Thoracic aorta (tissue), 2 donors: ENCODE measurements at places on chromosomes 1 and 21.
A peak's percentile ranks its signal among the peaks of the same experiment; 100 is the strongest.

GRCh38 chr21:34924771-34925419 is 124.2 kb downstream of the RUNX1 start:
- no peak for DNase-seq

- no peak for DNase-seq
Observed at GRCh38 chr1:235835226-235835625, 31.5 kb downstream of the LYST start.

DNA sequence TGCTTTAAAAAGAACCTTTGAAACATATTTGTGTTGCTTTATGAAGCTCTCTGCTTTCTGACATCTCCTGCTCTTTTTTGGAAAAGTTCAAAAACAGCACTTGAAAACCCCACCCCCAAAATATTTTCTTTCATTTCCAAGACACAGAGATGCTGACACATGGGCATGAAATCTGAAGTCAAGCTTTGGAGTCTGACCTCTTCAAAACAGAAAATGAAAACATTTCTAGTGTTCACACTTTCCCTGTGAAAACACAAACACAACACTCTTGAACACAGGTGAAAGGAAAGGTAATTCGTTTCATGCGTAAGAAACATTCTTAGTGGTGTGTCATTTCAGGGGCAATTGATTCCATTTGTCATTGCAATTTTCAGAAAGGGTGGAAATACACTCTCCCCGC is 10.8 kb downstream of the NGF start:
- DNase-seq, result no peak

GRCh38 chr1:26351590-26352337 is 2.2 kb downstream of the CRYBG2 start:
- no peak for DNase-seq

- DNase-seq, result peak; percentile 63
Observed at GRCh38 chr1:201904579-201904978, 15.9 kb downstream of the SHISA4 start.

- no peak for DNase-seq
Observed at GRCh38 chr1:173798078-173798477, 26.4 kb upstream of the DARS2 start.

DNA sequence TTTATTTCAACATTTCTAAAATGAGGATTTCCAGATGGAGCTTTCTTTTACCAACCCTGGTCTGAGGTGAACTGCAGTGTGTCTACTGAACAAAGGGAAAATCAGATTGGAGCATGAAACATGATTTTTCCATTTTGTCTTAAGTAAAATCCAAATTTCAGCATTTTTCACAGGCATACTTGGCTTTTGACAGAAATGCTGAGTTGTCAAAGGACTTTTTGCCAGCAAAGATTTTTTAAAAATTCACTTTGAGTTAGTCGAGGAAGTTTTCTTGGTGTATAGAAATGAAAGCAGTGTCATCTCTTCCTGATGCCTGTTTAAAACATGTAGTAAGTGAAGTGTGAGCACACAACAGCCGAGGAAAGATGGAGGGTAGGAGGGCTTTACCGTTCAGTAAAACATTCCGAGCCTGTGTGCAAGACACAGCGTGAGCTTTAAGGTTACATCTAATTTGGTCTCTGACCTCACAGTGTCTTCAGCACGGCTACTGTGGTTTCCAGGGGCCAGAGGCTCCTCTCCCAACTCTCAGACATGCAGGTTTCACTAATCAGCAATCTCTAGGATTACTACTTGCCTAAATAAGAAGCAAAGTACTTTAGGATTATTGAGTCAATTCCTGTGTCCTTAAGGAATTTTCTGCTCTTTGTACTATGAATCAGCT is 45.9 kb downstream of the SAMD13 start:
- no peak for DNase-seq

GRCh38 chr21:33831962-33832659 is 83.5 kb downstream of the ATP5PO start:
- DNase-seq, result no peak

GRCh38 chr1:95097426-95097825 is 19.7 kb upstream of the TLCD4 start:
- no peak for DNase-seq

- no peak for DNase-seq
Observed at GRCh38 chr1:170885551-170885950, 49.8 kb upstream of the MROH9 start.

DNA sequence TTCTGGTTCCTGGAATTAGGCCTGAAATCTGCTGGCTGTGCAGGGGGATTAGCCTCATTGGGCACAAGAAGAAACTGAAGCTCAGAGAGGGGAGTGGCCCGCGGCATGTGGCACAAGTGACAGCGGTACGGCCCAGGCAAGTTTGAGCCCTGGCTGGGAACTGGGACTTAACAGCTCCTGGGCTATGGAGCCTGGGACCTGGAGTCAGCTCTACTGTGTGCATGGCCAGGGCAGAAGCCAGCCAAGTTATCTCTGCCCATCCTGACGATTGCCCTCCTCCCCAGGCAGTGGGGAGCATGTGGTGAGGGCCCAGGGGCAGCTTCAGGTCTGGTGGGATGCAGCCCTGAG is 61.3 kb downstream of the ALPL start:
- no peak for DNase-seq

DNA sequence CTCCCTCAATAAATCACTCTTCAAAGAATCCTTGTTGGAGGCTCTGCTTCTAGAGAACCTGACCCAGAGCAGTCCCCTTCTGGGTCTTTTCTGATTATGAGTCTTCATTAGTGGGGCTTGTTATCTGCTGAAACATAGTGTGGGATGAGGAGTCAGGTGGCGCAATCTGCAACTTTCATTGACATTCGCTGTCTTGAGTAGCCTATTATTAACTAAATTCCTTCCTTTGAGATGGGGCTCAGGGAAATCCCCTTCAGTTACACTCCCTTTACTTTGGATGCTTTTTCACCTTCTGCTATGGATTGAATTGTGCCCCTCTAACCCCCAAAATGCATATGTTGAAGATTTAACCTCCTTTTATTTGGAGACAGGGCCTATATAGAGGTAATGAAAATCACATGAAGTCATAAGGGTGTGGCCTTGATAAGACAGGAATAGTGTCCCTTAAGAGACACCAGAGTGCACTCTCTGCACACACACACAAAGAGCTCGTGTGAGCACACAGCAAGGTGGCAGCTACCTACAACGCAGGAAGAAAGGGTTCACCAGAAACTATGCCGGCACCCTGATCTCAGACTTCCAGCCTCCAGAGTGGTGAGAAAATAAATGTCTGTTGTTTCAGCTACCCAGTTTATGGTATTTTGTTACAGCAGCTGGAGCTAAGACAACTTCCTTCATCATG is 19.5 kb downstream of the DIO1 start:
- no peak for DNase-seq

DNA sequence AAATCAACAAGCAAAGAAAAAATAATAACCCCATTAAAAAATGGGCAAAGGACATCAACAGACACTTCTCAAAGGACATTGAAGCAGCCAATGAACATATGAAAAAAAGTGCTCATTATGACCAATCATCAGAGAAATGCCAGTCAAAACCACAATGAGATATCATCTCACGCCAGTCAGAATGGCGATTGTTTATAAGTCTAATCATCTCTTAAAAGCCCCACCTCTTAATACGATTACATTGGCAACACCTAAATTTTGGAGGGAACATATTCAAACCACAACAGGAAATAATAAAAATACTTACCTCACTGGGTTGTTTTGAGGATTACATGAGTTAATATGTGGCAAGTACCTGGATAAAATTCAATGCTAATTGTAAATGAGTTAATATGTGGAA is 57.1 kb upstream of the PLPPR4 start:
- no peak for DNase-seq

- DNase-seq, result no peak
Observed at GRCh38 chr1:12387641-12388040, 157.8 kb downstream of the VPS13D start.

DNA sequence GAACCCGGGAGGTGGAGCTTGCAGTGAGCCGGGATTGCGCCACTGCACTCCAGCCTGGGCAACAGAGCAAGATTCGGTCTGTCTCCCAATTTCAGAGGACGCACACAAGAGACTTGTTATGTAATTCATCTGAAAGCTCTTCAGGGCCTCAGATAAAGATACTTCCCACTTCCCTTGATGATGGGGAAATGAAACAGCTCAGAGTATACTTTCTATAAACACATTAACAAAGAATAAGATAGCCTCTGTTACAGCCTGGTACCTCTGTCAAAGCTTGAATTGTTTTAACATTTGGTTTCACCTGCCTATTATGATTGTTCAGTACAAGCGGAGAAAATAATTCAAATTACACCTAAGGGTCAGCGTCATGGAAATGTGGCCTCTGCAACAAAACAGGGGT is 622.9 kb upstream of the ADGRL4 start:
- no peak for DNase-seq
